ENCODE measurements at places on chromosomes 2 and 18. TPM values are rescaled to one million over a fixed set of nuclear protein-coding genes. Genes with fewer than 3 reads are reported as not detected.

The DCDC2C gene
- total RNA-seq, result not detected

The APLF gene
- 13.3 TPM for total RNA-seq

The PDK1 gene
- total RNA-seq, result 5.2 TPM

The ZNF385B gene
- not detected for total RNA-seq

The FBLN7 gene
- total RNA-seq, result 2.2 TPM

The HOXD10 gene
- 4.4 TPM for total RNA-seq

The FBXO36 gene
- 0.87 TPM for total RNA-seq

The RIOK3 gene
- 57.7 TPM for total RNA-seq

The CPLX4 gene
- total RNA-seq, result not detected

The RIT2 gene
- total RNA-seq, result not detected

The ITGA6 gene
- total RNA-seq, result 225 TPM

The DLGAP1 gene
- not detected for total RNA-seq

The TBR1 gene
- under 0.01 TPM for total RNA-seq

The NEU2 gene
- not detected for total RNA-seq

The LANCL1 gene
- total RNA-seq, result 17.9 TPM

The LINC00305 gene
- total RNA-seq, result 0.20 TPM

The ODC1 gene
- total RNA-seq, result 35.5 TPM

The B4GALT6 gene
- 4.4 TPM for total RNA-seq

The LDLRAD4 gene
- total RNA-seq, result 6.3 TPM

The GMPPA gene
- total RNA-seq, result 22.2 TPM

The DUSP19 gene
- total RNA-seq, result 1.5 TPM

The ITSN2 gene
- 39.7 TPM for total RNA-seq

The MOGAT1 gene
- not detected for total RNA-seq

The C2orf78 gene
- total RNA-seq, result not detected

All from lung microvascular endothelial cell (primary cell).